ENCODE measurements at places on chromosomes 2 and 18.

GRCh38 chr18:68314403-68314802, 400.5 kb downstream of the TMX3 start:
- DNase-seq = no peak

DNA sequence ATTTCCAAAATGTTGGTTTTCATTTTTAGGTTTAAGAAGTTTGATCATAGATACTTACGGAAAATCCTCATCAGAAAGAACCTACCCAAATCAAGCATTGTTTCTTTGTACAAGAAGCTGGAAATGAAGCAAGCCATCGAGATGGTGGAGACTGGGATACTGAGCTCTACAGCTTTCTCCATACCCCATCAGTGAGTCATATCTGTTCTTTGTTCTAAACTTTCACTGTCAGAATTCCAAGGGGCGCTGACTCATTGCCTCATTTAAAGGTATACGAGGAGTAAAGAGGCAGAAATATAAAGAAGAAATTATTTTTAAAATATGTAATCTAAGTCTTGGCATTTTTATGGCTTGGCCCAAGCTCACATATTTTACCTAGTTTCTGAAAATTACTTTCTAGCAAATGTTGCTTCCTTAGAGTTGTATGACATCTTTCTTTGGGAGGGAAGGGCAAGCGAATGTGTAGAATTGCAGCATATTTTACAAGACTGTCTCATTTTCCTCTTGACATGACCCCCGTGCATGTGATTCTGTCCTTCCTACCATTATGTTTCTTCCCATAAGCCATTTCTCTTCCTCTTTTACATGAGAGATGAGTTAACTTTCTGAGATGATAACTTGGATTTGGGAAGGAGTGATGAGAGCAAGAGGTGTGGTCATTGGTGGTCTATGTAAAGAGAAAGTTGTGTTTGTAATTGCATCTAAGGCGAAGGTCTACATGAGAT, 41.2 kb downstream of the SLC9A4 start:
- no peak for DNase-seq

- DNase-seq = no peak
Measured at GRCh38 chr2:147433822-147434221, 411.0 kb upstream of the ACVR2A start.

GRCh38 chr2:207290833-207291624, 125.3 kb upstream of the KLF7 start:
- peak; percentile 61 for DNase-seq

DNA sequence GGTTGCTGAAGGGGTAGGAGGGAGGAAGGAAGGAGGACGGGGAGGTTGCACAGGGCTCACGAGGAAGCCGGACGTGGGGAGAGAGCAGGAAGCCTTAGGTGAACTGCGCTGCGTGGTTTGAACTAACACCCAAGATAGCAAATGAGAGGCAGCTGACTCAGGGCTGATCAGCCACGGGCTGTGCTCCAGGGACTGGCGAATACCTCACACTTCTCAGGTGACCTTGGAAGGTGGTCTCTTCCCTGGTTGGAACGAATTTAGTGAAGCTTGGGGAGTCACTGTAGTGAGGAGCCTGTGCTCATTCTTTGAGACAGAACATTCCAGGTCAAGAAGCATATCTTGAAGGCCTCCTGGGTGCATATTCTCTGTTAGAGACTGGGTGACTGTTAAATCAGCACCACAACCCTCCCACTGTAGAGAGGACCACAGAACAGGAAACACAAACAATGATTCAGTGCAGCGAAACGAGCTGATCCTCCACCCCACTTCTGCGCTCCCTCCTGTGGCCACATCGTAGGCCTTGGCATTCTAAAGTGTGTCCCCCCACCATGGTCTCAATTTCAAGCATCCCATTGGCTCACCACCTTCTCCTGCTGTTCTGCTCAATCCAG, 33.8 kb downstream of the TOGARAM2 start:
- peak; percentile 83 for DNase-seq

DNA sequence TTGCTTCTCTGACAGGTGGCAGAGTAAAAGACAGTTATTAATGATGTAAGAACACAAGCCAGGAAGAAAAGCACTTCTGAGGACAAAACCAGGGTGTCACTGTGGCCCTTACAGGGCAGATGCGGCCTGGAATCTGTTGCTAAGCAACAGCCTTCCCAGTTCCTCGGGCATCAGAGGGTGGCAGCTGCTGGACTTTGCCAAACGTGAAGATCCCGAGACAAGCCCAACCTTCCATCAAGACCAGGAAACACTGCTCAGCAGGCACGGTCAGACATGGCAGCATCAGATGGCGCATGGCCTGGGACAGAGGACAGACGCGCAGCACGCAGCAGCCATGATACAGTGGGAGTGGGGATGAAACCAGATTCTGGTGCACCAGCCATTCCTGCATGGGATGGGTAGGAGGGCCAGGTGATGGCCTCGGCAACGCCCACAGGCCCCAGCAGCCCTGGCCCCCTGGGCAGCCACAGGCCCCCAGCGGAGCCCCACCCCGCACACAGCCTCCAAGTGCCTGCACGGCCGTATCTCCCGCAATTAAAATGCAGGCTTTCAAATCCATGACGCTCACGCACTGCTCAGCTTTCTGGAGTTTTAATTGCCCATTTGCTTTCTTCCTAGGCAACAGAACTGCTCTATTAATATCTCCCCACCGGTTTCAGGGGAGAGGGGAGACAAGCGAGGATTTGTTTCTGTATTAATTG, 89.0 kb downstream of the EIPR1 start:
- no peak for DNase-seq

GRCh38 chr2:109382951-109383350, 230.8 kb downstream of the SEPTIN10 start:
- peak; percentile 1 for DNase-seq

GRCh38 chr2:121018136-121019061, 266.6 kb downstream of the TFCP2L1 start:
- DNase-seq = no peak

DNA sequence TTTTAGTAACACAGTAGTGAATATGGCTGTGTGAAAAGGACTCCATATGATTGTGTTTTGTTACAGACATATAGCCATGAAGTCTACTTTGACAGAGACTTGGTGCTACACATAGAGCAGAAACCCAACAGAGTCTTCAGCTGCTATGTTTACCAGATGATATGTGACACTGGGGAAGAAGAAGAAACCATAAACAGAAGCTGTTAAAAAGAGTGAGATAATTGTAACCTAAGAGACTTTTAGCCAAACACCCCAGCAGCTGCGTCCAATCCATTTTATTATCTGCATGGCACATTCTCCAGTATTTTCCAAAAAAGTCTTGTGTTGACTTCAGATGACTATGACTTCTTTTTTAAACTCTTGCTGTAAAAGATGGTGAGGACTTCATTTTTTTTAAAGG, 41.4 kb upstream of the CYBRD1 start:
- no peak for DNase-seq

DNA sequence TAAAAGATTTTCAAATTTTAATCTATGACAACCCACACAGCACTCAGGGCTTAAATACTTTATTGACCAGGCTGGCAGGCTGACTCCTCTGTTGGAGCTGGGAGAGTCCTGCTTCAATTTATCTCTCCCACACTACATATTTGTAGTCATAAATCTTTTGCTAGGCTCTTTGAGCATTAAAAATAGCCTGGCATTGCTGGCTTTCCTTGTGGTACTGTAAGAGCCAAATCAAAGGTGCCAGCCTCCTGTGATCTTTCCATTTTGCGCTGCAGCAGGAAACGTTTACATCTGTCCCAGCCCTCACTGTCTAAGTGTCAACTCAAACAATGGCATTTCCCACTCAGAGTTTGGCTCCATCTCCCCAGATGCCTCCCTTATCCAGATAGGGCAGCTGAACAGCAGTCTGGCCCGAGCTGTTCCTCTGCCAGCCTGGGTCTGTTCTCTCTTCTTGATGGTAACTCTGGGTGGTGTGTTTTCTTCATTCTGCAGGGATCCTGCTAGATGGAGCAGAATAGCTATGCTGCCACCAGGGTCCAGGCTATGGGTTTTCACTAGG, 62.1 kb downstream of the LRRTM1 start:
- DNase-seq = no peak

DNA sequence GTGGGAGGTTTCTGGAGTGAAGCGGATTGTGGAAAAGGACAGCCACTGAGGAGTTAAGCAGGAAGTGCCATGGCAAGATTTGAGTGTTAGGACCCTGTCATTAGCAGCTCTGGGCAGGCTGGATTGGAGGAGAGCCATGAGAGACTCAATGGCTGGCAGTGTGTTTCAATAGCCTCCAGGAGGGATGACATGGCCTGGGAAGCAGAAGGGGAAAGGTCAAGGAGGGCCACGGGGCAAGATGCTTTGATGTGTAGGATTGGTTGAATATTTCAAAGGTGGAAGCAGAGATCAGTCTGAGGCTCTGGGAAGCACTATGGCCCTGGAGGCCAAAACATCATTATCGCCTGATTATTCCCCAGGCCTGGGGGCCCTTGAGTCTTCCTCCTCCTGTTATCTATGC, 229.0 kb upstream of the HS6ST1 start:
- no peak for DNase-seq

- peak; percentile 55 for DNase-seq
Measured at GRCh38 chr18:77061946-77062517, 70.6 kb downstream of the MBP start.

GRCh38 chr18:77316008-77316407, 66.4 kb downstream of the GALR1 start:
- DNase-seq = no peak

DNA sequence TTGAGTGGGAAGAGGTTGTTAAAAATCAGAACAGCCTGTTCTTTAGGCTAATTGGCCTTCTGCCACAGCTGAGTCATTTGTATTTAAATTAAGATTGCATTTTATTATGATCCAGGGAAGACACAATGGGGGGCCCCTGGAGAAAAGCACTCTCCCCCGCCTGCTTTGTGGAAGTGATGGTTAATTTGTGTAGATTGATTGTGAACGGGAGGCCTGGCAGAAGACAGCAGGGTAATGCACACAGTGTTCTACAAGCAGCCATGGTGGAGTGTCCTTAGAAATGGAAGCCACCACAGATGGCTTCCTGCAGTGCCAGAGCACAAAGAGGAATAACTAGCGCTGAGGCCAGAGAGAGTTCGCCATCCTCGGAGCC, 19.6 kb downstream of the RAMP1 start:
- no peak for DNase-seq

- no peak for DNase-seq
Measured at GRCh38 chr18:2147476-2148230, 423.7 kb downstream of the METTL4 start.

DNA sequence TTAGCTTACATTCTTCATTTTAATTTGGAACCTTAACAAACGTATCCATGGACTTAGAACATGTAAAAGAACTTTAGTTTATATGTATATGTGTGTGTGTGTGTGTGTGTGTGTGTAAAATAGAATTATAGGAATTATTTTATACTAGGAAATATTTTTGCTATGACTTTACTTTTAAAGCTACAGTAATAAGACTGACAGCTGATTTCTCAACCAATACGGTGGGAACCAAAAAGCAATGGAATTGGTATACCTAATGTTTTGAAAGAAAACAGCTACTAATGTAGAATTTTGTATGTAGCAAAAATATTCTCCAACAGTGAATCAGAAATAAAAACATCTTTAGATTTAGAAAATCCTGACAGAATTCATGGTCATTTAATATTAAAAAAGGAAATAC, 146.5 kb upstream of the ARL4C start:
- no peak for DNase-seq

DNA sequence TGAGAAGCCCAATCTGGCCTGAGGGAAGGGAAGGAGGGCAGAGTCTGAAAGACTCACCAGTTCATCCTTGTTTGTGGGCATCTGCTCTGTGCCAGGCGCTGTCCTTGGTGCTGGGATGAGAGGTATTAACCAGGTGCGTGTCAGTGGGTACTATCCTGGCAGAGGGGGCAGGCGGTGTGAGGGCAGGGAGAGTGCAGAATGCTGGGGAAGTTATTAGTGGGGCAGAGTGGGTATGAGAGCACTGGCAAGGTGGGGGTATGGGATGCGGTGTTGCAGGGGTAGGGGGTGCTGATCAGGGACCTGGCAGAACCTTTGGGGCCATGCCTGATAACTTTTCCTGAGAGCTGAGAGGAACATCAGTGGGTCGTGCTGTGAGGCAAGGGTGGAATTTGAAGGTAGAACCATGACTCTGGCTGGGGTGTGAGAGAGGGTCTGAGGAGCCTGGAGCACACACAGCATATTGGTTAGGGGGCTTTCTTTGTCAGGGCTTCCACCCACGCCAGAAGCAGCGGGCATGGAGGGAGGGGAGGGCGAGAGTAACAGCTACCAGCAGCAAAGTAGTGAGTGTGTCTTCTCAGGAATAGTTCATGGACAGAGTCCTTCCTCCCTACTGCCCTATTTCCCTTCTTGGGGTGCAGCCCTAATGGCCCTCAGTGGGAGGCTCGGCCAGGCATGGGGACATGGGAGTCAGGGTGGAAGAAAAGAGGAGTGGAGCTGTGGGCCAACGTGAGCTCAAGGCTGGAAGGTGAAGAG, 290.7 kb downstream of the CYP26B1 start:
- peak; percentile 32 for DNase-seq

GRCh38 chr2:47379384-47379783, 23.6 kb upstream of the MSH2 start:
- no peak for DNase-seq

GRCh38 chr2:201357221-201357620, at the start of gene FLACC1:
TSS of gene FLACC1 (minus strand) at chr2:201357345. CDS start at chr2:201351404, 5,941 bp downstream.
- no peak for DNase-seq
